ENCODE measurements at places on chromosomes 3 and 15.

DNA sequence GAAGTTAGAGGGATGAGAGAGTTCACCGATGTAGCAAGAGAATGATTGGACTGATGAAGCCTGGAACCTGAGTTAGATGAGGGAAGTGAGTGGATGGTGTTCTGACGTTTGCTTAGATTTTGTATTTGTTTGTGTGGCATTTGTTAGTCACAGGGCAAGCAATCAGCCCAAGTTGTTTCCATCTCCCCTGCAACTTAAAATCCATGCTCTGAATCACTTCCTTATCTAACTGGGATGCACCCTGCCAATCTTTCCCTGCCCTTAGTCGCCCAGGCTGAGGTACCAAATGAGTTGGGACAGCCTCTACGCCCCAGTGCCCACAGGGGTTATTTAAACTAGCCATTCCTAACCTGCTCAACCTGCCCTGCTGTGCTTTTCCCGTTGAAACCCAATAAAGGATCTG is 12.6 kb downstream of the PAQR5 start:
- peak; percentile 54 for DNase-seq

GRCh38 chr3:159835126-159835525 is 153.5 kb upstream of the IL12A start:
- DNase-seq = no peak

GRCh38 chr3:47143068-47143467 is 20.8 kb downstream of the SETD2 start:
- no peak for DNase-seq

DNA sequence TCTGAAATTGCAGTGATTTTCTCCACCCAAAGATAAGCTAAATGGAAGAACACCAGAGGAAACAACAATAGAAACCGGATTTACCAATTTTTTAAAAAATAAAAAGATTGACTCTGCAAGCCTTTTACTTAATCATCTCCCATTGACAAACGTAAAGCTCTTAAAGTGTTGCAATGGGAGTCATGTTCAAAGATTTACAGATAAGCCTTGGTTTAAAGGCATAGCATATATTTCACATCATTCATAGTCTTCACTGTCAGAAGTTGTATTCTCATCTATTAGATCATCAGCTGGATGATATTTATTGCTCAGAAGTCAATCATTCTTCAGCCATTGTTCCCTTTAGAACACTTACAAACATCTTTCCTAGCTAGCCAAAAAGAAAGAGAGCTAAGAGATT is 397.6 kb downstream of the GBE1 start:
- no peak for DNase-seq

- DNase-seq = no peak
Observed at GRCh38 chr3:56775445-56775837, 26.3 kb downstream of the ARHGEF3 start.

DNA sequence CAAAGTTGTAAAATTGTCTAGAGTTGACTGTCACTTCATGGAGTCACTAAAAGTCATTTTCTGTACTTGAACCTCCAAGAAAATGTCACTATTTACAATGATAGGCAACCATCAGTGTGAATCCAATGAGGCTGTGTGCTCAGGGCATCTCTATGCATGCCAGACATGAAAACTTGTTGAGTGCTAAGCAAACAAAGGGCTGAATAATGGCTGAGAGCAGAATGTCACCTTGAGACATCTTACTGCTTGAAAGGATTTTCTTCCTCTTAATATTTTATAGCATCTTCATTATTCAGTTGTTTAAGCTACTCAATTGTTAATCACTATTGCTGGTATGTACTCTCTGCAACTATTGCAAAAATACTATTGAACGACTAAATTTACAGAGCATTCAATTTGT is 184.7 kb downstream of the PLCH1 start:
- no peak for DNase-seq

DNA sequence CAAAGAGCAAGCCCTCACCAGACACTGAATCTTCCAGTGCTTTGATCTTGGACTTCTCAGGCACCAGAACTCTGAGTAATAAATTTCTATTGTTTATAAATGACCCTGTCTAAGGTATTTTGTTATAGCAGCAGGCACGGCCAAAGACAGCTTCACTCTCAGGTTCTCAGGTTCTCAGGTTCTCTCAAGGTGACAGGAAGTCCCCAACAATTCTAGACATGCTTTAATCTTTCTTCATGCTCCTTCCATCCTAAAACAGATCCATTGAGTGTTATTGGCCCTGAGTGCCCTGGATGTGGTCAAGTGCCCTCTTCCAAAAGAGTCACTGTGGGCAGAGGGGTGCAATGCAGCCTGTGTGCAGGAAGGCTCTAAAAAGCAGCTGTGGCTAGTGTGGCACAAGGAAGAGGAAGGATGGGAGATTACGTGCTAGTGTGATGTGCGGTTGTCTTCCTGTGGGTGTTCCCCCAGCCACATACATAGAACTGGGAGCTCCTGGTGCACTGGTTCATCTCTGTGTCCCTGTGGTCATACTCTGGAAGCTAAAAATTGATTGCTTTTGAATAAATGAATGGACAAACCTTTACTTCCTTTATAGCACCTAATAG is 11.0 kb upstream of the RAB7A start:
- DNase-seq = no peak

- DNase-seq = no peak
Observed at GRCh38 chr15:43975770-43976169, 149.0 kb downstream of the WDR76 start.

DNA sequence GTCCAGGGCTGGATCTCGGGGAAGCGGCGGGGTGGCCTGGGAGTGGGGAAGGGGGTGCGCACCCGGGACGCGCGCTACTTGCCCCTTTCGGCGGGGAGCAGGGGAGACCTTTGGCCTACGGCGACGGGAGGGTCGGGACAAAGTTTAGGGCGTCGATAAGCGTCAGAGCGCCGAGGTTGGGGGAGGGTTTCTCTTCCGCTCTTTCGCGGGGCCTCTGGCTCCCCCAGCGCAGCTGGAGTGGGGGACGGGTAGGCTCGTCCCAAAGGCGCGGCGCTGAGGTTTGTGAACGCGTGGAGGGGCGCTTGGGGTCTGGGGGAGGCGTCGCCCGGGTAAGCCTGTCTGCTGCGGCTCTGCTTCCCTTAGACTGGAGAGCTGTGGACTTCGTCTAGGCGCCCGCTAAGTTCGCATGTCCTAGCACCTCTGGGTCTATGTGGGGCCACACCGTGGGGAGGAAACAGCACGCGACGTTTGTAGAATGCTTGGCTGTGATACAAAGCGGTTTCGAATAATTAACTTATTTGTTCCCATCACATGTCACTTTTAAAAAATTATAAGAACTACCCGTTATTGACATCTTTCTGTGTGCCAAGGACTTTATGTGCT is 527 bp downstream of the B2M start:
- DNase-seq = peak; percentile 34

GRCh38 chr3:75242012-75242735 is 422.0 kb upstream of the FRG2C start:
- DNase-seq = no peak

DNA sequence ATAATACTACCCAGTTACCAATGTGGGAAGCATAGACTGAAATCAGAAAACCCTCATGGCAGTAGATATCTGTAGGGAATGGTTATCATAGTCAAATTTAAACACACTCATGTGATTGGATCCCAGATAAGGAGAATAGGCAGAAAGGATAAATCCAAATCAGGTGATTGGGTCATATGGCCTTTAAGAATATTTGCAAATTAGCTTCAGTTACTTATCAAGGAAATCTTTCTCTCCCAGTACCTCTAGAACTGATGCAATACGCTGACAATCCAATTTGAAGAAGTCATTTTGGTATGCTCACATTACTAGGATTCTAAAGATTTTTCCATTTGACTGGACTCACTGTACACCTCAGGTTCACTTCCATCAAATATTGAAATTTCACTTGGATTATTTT is 87.7 kb upstream of the MNS1 start:
- DNase-seq = no peak

DNA sequence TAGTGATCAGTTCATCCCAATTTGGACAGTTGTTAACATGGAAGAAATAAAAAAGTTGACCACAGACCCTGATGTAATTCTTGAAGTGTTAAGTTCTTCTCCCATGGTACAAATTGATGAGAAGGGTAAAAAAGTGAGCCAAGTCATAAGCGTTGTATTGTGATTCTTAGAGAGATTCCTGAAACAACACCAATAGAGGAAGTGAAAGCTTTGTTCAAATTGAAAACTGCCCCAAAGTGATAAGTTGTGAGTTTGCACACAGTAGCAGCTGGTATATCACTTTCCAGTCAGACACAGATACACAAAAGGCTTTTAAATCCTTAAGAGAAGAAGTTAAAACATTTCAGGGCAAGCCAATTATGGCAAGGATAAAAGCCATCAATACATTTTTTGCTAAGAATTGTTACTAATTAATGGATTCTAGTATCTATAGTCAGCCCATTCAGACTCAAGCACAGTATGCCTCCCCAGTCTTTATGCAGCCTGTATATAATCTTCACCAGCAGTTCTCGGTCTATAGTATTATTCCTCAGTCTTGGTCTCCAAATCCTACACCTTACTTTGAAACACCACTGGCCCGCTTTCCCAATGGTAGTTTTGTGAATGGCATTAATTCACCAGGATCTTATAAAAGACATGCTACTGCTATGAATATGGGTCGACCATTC is 38.2 kb downstream of the CDIN1 start:
- DNase-seq = no peak

GRCh38 chr3:196772897-196773296 is 33.2 kb downstream of the PAK2 start:
- DNase-seq = no peak

DNA sequence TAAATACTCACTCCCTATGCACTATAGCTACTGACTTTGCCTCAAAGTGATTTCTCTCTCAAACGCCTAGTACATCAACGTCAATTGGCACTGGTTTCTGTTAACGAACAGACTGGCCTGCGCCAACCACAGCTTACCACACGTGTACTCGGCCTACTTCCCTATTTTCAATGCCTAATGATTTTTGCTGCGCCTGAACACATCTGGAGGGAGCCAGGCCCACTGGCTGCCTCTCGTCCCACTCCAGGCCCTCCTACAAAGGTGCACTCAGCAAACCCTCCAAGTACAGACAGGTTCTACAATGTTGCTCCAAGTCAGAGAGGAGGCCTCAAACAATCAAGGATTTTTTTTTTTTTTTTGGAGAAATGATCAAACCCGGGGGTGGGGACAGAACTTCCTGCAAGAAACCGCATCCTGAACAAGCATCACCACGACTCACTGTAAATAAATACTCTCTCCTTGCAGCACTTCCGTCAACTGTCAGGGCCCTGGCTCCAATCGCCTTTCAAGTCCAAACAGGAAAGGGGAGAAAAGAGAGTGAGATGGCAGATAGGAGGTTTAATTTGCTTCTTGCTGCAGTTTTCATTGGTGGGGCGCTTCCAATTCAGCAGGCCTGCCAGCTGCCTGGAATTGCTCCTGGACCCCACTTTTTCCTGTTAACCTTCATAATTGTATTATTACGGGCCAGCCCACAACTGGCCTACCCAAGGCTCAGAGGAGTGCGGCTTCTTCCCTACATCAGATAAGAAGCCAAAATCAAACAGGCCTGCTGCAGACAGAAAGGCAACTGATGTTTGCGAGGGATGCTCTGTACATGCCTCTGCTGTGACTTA is 139.3 kb downstream of the FOXP1 start:
- DNase-seq = peak; percentile 72

GRCh38 chr3:161273589-161274218 is 52.6 kb downstream of the NMD3 start:
- peak; percentile 62 for DNase-seq

DNA sequence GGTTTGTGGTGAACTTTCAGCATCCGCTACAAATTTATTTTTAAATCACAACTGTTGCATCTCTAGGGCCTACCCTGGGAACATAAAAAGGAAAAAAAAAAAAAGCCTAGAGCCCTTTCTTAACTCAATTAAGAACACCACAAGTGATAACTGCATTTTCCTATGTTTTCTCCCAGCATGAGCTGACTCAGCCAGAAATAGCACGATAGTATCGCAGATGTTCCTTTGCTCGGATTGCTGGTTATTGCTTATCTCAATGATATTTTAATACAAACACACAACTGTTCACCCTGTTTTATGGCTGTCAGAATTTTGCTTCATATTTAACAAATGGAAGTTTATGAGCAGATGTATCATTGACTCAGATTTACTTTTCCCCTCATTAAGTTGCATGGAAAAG is 251.8 kb upstream of the SUCLG2 start:
- no peak for DNase-seq

DNA sequence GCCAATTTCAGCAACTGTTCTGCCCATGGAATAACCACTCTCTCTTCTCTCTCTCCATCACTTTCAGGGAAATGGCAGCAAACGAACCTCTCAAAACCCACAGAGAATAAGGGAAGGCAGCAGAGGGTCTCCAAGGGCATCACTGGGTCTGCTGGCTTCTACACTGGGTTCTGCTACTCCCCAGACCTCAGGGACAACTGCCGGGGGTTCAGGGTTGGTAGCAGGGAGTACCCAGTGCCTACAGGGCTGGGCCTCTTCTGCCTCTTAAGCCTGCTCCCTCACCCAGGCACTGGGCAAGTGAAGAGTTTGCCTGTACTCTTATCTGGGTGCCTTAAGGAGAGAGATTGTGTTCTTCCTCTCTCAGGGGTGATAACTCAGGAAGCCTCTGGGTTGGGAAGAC is 2.5 kb downstream of the TCTA start:
- no peak for DNase-seq

DNA sequence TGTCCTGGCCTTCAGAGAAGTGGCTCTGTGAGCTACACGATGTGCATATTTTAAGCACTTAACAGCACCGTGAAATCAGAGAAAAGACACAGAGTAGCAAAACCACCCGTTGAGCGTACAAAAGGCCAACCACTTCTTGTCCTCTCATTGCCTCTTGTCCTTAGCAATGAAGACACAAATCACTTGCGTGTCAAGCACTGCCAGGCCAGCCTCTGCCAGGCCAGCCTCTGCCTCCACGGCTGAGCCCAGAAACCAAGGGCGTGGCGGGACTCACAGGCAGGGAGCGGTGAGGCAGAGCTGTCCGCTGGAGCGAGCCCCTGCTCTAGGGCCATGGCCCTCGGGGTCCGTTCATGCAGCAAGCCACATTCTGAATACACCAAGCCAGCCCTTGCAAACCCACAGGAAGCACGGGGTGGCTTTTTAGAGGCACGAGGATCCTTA is 4.0 kb downstream of the MUC4 start:
- DNase-seq = no peak

DNA sequence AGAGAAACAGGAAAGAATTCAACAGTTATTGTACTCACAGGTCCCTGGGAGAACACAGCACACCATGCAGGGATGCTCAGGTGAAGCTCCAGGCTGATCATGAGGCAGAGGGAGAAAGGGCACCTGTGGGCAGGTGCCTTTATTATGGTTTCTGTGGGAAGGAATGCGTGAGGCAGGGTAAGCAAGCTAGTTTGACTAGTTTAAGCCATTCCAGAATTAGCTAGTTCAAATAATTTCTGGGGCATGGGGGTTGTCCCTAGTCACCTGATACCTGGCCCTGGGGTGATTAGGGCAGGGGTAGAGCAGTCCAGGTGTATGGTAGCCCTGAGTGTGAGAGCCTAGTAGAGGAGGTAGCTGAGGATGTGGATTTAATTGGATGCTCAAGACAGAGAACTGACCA is 47.9 kb upstream of the DCLK3 start:
- DNase-seq = no peak

DNA sequence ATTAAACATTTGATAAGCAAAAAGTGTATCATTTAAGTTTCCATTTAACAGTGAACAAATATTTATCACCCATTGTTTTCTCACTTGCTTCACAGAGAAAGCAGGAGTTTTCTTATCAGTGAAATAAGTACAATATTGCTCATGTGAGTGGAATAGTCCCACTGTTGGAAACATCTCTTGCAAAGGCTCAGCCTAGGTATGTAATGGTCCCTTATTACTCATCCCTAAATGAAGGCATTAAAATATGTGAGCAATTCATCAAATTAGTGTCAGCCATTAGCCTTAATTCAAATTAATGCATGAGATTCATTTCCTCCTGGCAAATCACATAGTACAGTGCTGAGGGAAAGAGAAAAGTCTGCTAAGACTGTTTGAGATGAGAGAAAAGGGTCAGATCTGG is 9.6 kb upstream of the FMN1 start:
- DNase-seq = no peak
